ENCODE measurements at places on chromosomes 3 and 15.

DNA sequence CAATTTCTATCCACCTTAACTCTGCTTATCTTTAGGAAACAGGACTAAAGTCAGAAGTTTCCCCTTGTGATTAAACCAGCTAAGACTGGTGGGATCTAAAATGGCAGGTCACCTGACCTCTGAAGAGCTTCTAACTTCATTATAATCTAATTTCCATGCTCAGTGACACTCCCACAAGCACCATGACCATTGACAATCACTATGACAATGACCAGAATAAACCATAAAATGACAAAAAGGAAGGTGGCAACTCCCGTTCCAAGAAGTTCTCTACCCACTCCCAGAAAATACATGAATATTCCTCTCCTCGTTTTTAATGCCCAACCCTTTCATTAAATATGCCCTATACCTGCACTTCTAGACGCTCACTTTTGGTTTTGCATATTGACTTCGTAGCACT, 471.2 kb upstream of the CCDC54 start:
- H3K27ac ChIP-seq: no peak overlapping the region
- H3K4me1 ChIP-seq: no peaks in the 10 kb centered on the region
- no peaks in the 10 kb centered on the region for H3K36me3 ChIP-seq
- DNase-seq: no peak
- peaks cover 3% of the 10 kb centered on the region for H3K27me3 ChIP-seq
- H3K4me3 ChIP-seq: no peak overlapping the region

GRCh38 chr3:191889756-191890155, 428.8 kb downstream of the PYDC2 start:
- DNase-seq: no peak
- H3K36me3 ChIP-seq: no peaks in the 10 kb centered on the region
- no peaks in the 10 kb centered on the region for H3K4me1 ChIP-seq
- no peak overlapping the region for H3K27ac ChIP-seq

DNA sequence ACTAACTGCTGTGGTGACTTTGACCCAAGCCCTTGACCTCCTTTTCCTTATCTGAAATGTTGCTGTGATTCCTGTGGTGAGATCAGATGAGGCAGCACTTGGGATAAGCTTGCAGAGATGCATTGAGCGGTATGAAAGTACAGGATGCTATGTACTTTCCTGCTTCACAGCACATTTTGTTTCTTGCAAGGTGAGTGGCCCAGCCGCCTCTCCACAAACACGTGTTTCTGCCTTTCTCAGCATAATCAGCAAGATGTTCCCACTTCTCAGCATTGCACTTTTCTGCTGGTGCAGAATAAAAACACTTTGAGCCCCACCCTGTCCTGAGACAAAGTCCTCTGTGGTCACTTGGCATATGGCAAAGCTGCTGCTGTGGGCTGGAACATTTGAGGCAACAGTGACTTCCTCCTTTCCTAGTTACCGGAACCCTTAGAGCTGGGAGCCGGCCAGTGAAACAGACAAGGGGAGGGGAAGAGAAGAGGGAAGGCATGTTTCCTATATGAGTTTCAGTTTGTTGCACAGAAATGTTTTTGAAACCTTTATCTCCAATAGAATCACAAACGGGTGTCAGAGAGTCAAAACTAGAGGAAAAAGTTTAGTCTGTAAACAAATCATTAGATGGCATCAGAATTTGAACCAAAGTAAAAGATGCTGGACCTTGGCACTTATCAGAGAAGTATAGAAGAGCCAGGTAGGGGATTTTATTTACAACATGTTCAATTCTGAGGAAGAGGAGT, 5.0 kb downstream of the NUDT16 start:
- H3K4me1 ChIP-seq: peaks cover 11% of the 10 kb centered on the region
- H3K27me3 ChIP-seq: no peaks in the 10 kb centered on the region
- peaks cover 2% of the 10 kb centered on the region for H3K36me3 ChIP-seq
- no peak overlapping the region for H3K4me3 ChIP-seq
- peak overlapping the region; percentile 46 for H3K27ac ChIP-seq

GRCh38 chr3:197283045-197283444, 15.4 kb downstream of the DLG1 start:
- H3K27me3 ChIP-seq: no peaks in the 10 kb centered on the region
- H3K4me1 ChIP-seq: peaks cover 15% of the 10 kb centered on the region
- DNase-seq: no peak
- H3K36me3 ChIP-seq: peaks cover 34% of the 10 kb centered on the region

DNA sequence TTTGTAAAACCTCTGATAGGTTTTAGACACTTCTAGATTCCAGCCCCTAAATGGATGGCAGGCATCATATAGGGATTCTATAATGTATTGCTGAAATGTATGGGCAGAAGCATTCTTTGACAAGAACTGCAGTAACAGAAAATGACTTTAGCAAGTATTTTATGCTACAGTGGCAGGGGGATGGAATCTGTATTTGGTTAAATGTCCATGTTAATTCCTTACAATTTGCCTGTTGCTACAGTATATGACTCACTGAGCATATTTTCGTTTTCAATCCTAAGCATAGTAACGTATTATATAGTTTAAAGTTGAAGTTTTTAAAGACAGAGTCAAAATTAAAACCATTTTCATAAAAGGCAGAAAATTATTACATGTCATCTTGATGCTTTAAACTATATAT, 150.1 kb downstream of the MEX3B start:
- no peak for DNase-seq
- no peak overlapping the region for H3K4me3 ChIP-seq
- no peaks in the 10 kb centered on the region for H3K36me3 ChIP-seq
- no peaks in the 10 kb centered on the region for H3K27me3 ChIP-seq
- no peak overlapping the region for H3K27ac ChIP-seq

GRCh38 chr15:50289749-50290148, 24.2 kb upstream of the HDC start:
- no peaks in the 10 kb centered on the region for H3K27me3 ChIP-seq
- H3K36me3 ChIP-seq: peaks cover 16% of the 10 kb centered on the region
- no peak overlapping the region for H3K4me3 ChIP-seq
- no peak for DNase-seq
- H3K27ac ChIP-seq: no peak overlapping the region

DNA sequence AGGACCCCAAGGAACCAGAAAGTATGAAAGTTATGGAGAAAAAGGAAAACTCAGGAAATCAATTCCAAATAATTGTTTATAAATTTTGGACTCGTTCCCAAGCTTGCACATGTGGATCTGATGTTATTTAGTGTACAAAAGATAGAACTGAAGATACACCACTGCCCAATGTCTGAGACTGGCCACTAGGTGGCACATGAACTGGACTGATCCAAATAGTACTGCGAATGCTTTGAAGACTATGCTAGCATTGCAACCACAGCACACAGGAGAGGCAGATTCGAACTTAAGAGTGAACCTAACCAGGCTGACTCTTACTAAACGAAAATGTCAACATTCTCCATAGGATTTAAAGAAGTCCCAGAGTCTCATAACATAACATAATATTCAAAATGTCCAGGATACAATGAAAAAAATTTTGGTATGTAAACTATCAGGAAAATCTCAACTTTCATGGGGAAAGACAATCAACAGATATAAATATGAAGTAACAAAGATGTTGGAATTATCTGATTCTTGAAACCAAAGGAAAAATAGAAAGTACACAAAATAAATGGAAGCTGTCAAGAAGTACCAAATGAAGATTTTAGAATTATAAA, 596.7 kb downstream of the FGF12 start:
- no peak overlapping the region for H3K27ac ChIP-seq
- no peaks in the 10 kb centered on the region for H3K27me3 ChIP-seq
- no peaks in the 10 kb centered on the region for H3K4me1 ChIP-seq
- H3K36me3 ChIP-seq: no peaks in the 10 kb centered on the region
- H3K4me3 ChIP-seq: no peak overlapping the region
- DNase-seq: peak; percentile 5

DNA sequence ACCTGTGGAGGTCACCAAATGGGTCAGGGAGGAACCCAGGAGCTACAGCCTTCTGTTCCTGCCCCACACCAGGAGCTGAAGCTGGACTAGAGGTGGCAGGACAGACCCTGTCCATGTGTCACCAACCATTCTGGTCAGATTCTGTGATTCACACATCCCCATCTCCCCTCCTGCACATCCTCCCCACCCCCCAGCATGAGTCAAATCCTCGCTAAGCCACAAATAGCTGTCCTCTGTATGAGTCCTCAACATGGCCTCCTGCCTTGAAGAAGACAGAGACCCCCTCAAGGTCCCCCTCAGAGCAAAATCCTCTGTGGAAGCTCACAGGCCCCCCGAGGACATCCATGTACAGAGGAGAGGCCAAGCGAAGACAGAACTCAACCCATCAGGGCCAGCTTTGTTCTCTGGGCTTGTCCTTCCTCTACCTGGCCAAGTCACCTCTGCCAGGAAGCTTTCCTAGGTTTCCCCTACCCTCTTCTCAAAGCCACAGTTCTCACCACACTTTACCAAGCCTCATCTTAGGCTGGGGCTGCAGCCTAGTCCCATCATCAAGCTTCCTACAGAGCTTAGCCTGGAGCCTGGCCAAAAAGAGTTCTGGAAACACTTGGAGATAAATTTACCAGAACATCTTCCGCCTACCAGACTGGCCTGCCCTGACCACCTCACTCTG, 17.1 kb downstream of the CACNA2D2 start:
- no peaks in the 10 kb centered on the region for H3K36me3 ChIP-seq
- H3K27ac ChIP-seq: no peak overlapping the region
- peaks cover 12% of the 10 kb centered on the region for H3K4me1 ChIP-seq
- no peak for DNase-seq
- no peak overlapping the region for H3K4me3 ChIP-seq
- H3K27me3 ChIP-seq: no peaks in the 10 kb centered on the region

GRCh38 chr15:22980189-22981050, at the start of gene CYFIP1:
Gene CYFIP1, minus strand, starts transcription at chr15:22980368. Its CDS starts 33,083 bp downstream, at chr15:22947285.
- H3K4me1 ChIP-seq: peaks cover 13% of the 10 kb centered on the region
- no peaks in the 10 kb centered on the region for H3K36me3 ChIP-seq
- peaks cover 28% of the 10 kb centered on the region for H3K27me3 ChIP-seq
- peak within 1 kb of the TSS; percentile 83 for H3K4me3 ChIP-seq
- DNase-seq: peak; percentile 17

DNA sequence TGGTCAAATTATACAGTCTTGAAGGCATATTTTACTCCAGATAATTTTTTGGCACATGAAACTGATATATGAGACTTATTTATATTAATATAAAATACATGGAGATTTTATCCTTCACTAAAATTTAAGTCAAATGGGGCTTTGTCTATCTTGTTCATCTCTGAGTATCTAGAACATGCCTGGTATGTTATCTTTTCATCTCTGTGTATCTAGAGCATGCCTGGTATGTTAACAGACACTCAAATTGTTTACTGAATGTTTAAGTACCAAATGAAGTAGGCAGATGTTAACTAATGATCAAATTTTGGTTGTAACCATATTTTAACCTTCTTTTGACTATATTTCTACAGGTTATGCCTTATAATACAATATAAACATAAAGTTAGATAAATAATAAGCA, 7.7 kb downstream of the GTF2A2 start:
- no peak for DNase-seq
- H3K4me3 ChIP-seq: no peak overlapping the region
- H3K27ac ChIP-seq: no peak overlapping the region

DNA sequence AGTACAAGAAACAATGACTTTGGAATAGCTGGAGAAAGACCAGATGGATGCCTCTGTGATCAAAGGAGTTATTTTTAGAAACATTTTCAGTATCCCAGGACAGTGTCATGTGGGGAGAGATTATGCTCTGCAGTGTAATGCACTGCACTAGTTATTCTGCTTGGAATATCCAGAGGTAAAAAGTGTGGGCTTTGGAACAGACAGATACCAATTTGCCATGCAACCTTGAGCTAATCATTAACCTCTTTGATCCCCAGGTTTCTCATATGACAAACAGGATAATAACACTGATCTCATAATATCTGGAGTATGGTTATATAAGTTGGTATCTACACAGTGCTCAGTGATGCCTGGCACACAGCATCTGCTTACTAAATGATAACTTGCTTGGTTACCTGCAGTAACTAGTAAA, 12.2 kb upstream of the SLC7A14 start:
- H3K27me3 ChIP-seq: peaks cover 28% of the 10 kb centered on the region
- H3K4me1 ChIP-seq: no peaks in the 10 kb centered on the region
- H3K36me3 ChIP-seq: no peaks in the 10 kb centered on the region
- no peak overlapping the region for H3K27ac ChIP-seq

DNA sequence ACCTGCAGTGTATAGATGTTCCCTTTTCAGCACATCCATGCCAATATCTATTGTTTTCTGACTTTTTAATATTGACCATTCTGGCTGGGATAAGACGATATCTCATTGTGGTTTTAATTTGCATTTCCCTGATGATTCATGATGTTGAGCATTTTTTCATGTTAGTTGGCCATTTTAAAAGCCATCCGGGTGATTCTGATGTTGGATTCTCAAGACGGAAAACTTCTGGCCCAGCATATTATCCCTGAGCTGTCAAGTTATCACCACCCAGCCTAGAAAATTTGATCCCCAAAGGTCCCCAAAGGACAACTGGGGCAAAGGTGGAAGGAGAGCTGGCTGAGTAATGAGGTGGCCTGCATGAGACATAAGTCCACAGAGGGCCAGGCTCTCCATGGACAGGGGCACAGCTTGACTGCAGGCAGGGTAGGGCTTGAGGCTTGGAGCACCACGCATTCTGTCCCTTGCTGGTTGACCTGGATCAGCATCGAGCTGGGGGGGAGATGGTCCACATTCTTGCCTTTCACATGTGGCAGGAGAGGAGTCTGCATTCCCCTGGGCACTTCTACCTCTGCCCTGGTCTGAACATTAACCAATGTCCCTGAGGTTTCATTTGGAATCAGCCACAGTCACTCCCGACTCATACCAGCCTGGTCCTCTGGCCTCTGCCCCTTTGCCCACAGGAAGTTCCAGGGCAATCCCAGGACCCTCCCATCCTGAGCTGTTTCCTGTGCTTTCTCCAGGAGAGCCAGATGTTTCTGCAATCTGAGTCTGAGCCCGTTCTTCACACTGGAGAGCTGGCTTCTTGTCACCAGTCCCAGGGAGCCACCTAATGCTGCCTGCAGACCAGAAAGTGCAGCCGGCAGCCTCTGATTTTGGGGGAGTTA, 69.2 kb downstream of the ISG20 start:
- H3K36me3 ChIP-seq: no peaks in the 10 kb centered on the region
- DNase-seq: no peak
- peaks cover 45% of the 10 kb centered on the region for H3K27me3 ChIP-seq
- H3K27ac ChIP-seq: no peak overlapping the region
- H3K4me3 ChIP-seq: no peak overlapping the region

- H3K4me1 ChIP-seq: no peaks in the 10 kb centered on the region
- no peak overlapping the region for H3K4me3 ChIP-seq
These were observed 418.3 kb downstream of the OTOL1 start for GRCh38 chr3:161914703-161915417.

GRCh38 chr3:172530101-172530561, 6.9 kb upstream of the TNFSF10 start:
- no peaks in the 10 kb centered on the region for H3K27me3 ChIP-seq
- H3K4me3 ChIP-seq: peak overlapping the region; percentile 5
- peak; percentile 30 for DNase-seq
- peaks cover 29% of the 10 kb centered on the region for H3K4me1 ChIP-seq
- peak overlapping the region; percentile 71 for H3K27ac ChIP-seq

GRCh38 chr15:93033434-93034045, 55.5 kb downstream of the RGMA start:
- DNase-seq: no peak
- H3K27me3 ChIP-seq: peaks cover 3% of the 10 kb centered on the region
- no peak overlapping the region for H3K27ac ChIP-seq
- peaks cover 22% of the 10 kb centered on the region for H3K4me1 ChIP-seq
- peaks cover 1% of the 10 kb centered on the region for H3K36me3 ChIP-seq
